Natural killer cell treated with Interleukin-12 subunit alpha and Interleukin-12 subunit beta and Interleukin-15 and Interleukin-18, amount 100 ng/mL, for 72 hours (primary cell): ENCODE measurements at places on chromosomes 3 and 15.
A peak's percentile ranks its signal among the peaks of the same experiment; 100 is the strongest.

DNA sequence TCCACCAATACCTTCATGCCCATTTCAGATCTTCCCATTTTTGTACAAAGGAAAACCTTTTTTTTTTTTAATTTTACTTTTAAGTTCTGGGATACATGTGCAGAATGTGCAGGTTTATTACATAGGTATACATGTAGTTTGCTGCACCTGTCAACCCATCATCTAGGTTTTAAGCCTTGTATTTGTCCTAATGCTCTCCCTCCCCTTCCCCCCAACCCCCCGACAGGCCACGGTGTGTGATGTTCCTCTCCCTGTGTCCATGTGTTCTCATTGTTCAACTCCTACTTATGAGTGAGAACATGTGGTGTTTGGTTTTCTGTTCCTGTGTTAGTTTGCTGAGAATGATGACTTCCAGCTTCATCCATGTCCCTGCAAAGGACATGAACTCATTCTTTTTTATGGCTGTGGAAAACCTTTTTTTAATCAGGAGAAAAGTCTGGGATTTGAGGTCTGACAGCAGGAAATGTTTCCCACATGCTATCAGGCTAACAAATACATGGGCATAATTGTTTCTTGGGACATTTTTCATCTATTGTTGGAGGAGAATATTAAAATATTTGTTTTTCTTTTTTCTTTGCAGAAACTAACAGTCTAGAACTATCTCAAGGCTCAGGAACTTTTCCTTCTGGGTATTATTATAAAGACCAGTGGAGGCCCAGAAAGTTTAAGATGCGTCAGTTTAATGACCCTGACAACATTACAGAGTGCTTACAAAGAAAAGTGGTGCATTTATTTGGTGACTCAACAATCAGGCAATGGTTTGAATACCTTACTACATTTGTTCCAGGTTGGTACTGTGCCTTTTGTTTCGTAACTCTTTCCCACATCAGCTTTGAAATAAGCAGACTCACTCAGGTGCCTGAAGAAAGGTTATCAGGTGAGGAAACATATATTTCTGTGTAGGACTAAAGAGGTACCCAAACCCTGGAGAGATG lies 32.8 kb upstream of the NFKBIZ start:
- DNase-seq: no peak

- no peak for DNase-seq
Measured at GRCh38 chr3:16665282-16665741, 60.1 kb upstream of the DAZL start.

DNA sequence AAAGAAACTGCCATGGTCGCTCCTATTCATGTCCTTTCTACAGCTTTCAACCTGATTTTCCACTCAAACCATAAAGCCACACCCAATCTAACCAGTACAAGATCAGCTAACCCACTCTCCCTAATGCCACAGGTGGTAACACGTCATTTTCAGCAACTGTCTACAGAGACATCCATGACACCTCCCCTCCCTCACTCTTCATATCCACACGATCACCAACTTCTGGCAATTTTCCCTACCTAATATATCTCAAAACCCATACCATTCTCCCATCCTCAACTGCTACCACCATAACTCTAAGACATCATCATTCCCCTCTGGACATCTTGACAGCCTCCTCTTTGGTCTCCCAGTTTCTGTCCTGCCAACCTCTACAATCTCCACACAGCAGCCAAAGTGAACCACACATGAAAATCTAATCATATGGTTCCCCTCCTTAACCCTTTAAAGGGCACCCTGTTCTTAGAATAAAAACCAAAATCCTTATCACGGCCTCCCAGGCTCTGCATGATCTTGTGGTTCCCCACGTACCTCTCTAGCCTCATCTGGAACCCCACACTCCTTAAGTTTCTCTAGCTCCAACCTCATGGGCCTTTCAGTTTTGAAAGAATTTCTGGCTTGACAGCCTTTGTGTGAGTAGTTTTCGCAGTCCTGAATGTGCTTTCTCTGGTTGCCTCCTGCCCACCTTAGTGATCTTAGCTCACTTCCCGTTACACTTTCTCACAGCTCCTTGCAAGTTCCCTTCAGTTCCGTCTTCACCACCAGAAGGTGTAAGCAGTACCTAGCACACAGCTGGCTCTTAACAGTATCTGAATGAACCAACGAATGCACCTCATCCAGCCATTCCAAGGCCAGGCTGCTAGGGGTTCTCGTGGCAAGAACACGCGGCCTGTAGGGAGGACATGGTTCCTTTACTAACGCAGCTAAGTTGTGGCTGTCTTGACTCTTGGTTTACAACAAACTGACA lies 33.4 kb downstream of the SPINK8 start:
- peak; percentile 65 for DNase-seq

DNA sequence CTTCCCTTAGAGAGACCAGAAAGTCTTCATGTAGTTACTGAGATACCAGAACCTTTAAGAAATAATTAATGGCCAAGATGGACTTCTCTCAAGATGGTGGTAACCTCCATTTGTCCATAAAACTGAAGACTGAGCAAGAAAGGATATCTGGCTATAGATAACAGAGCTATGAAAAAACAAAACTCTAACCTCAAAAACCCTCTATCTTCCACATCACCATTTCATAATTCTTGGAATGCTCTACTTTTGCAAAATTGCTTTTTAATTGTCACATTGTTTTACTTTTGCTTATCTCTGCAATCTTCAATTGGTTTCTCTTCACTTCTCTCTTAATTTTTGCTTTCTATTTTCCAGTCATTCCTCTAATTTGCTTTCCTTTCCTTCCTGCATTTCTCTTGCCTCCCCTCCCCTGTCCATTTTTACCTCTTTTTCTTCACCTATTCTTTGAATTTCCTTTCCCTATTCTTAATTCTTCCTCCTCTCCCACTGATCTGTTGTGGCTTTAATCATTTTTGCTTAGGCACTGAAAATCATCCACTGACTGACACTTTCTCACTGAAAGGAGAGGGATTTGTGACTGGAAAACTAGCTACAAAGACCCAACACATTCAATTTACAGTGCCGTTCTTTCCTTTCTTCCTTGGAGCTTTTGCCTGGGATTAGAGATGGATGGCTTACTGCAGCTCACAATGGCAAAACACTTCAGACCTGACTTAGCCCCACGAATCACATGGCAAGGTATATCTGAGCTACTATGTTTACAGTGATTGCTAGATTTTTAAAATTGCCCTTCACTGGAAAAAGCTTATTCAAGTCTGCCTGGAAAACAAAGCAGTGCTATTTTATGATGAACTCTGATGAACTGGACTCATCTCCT lies 242.8 kb downstream of the CHST2 start:
- DNase-seq: no peak

GRCh38 chr3:73069775-73070444 lies 8.5 kb downstream of the EBLN2 start:
- no peak for DNase-seq

- DNase-seq: no peak
Measured at GRCh38 chr3:178684881-178685590, 148.8 kb downstream of the KCNMB2 start.
